Stimulated activated naive CD4-positive, alpha-beta T cell (primary cell): ENCODE measurements at places on chromosomes 13 and 19.

GRCh38 chr19:40367577-40368434 lies 19.3 kb downstream of the PLD3 start:
- DNase-seq, result no peak

DNA sequence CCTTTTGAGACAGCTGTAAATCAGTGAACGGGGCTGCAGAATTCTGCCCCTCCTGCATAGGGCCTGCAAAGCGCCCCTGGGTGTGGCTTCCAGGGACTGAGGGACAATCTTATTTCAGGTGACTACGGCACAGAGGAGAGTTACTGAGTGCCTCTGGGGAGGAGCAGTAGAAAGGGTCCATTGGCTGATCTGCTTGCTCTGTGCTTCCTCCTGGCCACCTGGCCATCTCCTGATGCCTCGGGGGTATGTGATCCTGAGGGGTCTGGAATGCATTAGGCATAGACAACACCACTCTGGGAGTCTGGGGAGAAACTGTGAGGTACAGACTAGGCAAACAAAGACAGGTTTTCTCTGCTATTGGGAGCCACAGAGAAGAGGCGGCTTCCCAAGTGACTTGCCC lies 2.8 kb downstream of the KCTD15 start:
- DNase-seq, result no peak

- DNase-seq, result no peak
These were observed 437.7 kb downstream of the IRS2 start for GRCh38 chr13:109348519-109349258.

DNA sequence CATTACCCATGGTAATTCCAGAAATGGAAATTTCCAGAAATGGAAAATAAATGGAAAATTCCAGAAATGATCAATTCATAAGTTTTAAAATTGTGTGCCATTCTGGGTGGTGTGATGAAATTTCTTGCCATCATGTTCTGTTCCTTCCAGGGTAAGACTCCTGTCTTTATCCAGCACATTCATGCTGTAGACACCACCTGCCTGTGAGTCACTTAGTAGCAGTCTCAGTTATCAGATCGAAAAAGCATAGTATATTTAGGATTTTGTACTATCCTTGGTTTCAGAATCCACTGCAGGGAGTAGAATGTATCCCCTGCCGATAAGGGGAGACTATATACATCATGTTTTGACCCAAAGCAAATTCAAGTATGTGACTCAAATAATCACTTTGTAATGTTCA lies 26.7 kb upstream of the CSNK1A1L start:
- no peak for DNase-seq

DNA sequence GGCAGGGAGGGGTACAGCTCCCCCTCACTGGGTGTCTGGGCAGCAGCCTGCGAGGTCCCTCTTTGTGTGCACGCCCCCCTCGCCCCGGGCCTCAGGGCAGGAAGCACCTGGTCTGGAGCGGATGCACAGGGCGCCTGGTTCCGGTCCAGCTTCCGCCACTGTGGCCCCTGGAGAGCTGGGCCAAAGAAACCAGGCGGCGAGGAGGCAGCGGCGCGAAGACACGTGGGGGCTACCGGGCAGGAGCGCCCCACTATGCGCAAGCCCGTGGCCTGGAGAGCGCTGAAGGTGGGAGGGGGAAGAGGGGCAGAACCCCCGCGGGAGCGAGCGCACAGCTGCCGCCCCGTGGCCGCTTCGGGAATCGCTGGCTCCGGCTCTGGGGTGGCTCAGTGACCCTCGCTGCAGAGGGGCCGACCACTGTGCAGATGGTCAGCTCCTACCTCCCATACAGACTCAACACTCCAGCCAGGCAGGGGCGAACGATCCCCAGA lies 1.7 kb upstream of the LYL1 start:
- peak; percentile 34 for DNase-seq

GRCh38 chr13:101570410-101570809 lies 117.9 kb downstream of the ITGBL1 start:
- DNase-seq, result no peak

DNA sequence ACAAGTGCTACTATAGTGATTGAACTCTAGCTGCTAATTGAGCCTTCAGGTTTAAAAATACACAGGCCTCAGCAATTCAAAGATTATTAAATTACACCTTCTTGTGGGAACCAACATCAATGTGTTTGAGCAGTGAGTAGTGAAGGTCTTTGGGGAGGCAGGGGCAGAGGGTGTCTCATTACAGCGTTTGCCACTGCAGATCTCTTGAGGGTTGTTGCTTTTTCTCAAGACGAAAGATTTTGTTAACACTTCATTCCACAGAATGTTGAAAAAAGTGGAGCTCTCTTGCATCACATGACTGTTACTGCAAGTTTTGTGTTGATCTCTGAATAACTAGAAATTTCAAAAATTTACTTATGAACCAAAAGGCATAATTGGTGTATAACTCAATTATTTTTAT lies 253.6 kb downstream of the ATP8A2 start:
- no peak for DNase-seq

- DNase-seq, result no peak
These were observed at the start of gene KIR2DL4 for GRCh38 chr19:54803410-54803809. Gene KIR2DL4 (plus strand): TSS chr19:54803610. CDS start chr19:54803652, 42 bp downstream.
